ENCODE measurements at places on chromosomes 16 and 17. TPM values are rescaled to one million over a fixed set of nuclear protein-coding genes. Genes with fewer than 3 reads are reported as not detected.
A peak's percentile ranks its signal among the peaks of the same experiment; 100 is the strongest.

Gene HSD17B2
- 45.5 TPM for total RNA-seq

Gene NRN1L
- total RNA-seq: 0.49 TPM

DNA sequence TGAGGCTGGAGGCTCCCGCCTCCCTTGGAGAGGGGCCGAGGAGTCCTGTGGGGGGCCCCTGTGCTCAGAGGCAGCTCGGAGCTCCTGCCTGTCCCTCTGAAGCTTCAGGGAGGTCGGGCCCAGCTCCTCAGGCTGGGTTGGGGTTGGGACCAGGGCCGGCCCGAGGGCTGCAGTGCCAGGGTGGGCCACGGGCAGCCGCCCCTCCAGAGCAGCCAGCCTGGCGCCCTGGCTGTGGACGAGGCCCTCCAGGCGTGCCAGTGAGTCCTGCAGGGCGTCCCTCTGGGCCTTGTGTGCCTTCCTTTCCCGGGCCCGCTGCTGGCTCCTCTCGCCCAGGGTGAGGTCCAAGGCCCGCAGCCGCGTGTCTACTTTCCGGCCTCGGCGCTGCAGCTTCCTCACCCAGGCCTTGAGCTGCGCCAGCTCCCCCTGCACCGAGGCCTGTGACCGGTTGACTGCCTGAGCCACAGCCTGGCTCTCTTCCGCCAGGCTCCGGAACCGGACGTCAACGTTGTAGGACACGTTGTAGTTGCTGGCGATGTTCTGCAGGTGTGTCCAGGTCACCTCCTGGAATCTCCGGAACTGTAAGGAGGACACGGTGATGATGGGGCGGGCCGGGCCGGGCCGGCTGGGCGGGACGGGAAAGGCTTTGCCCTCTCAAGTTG lies 1.2 kb downstream of the PTX4 start:
- DNase-seq: no peak

DNA sequence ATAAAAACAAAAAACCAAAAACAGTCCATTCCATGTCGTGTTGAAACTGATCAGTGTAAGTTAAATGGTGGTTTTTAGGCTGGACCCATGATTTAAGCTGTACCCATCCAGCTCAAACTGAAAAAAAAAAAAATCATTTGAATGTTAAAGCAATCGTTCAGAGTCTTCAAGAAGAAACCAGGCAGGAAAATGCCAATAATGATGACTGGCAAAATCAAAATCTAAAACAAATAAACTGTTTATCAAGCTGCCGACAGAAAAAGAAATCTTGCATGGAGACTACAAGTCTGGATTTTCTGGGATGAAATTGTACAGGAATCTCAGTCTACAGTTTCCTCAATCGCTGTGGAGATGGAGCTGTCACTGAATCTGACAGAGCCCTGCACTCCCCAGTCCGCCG lies 40.7 kb downstream of the SOST start:
- no peak for DNase-seq

Gene CES4A
- total RNA-seq: 8.3 TPM

Gene ZFP3
- total RNA-seq: 10.8 TPM

- DNase-seq: no peak
These were observed 2.9 kb downstream of the KRT28 start for GRCh38 chr17:40796846-40797245.

- DNase-seq: no peak
These were observed 26.7 kb downstream of the BBS2 start for GRCh38 chr16:56493126-56493525.

DNA sequence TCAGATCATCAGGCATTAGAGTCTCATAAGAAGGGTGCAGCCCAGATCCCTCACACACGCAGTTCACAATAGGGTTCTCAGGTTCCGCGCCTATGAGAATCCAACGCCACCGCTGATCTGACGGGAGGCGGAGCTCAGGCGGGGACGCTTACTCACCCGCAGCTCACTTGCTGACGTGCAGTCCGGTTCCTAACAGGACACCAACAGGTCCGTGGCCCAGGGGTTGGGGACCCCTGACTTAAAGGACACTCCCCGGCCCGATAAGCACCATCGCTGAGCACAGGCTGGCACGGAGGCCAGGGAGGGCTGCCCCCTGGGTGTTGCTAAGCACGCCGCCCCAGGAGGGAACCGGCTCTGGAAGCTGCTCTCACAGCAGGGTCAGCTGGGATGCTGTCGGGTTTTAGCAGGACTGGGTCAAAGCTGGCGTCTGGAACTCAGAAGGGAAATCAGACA lies 30.1 kb upstream of the BAHCC1 start:
- DNase-seq: peak; percentile 78

DNA sequence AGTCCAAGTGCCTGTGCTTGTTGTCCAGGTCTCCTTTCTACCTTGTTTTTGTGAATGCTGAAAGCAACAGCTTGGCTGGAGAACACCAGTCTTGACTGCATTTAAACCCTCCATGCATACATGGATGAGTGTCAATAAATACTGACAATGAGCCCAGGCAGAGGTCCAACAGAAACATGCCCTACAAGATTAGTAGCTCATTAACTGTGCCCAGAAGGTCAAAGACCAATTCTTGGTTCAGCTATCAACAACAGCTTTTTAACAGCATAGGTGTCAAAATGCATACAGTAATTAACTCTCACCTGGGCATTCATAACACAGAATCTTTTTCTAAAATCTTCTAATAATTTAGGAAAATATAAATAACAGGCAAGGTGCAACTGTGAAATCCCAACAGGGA lies 63.2 kb downstream of the N4BP1 start:
- DNase-seq: no peak

Gene KRTAP3-1
- total RNA-seq: not detected

DNA sequence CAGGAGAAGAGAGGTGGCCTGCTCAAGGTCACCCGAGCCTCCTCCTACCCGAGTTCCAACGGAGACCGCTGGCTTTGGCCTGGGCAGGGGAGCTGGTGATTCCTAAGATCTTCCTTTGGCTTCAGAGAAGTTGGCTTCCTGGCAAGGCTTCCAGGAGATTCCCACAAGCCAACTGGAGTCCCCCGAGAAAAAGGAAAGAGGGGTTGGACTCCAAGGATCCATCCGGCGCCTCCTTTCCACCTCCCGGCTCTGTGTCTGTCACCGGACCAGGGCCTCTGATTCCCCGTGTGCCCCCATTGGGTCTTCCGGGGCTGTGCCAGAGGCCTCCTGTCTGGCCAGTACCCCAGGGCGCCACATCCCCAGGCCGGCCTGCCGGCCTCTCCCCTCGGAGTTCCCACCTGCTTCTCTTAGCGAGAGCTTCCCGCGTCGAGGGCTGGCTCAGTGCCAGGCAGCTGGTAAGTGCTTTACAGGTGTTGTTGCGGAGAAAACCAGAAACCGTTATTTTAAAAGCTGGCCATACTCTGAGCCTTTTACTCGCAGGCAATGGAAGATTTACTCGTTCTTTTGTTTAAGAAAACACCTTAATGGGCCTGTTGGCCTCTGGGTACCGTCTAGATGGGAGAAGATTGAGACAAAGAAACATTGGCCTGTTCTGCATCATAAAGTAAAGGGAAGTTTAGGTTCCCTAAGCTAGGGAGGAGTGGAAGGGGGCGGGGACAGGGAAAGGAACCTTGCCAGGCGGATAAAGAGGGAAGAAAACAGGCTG lies 258.4 kb upstream of the SDK2 start:
- DNase-seq: peak; percentile 19

DNA sequence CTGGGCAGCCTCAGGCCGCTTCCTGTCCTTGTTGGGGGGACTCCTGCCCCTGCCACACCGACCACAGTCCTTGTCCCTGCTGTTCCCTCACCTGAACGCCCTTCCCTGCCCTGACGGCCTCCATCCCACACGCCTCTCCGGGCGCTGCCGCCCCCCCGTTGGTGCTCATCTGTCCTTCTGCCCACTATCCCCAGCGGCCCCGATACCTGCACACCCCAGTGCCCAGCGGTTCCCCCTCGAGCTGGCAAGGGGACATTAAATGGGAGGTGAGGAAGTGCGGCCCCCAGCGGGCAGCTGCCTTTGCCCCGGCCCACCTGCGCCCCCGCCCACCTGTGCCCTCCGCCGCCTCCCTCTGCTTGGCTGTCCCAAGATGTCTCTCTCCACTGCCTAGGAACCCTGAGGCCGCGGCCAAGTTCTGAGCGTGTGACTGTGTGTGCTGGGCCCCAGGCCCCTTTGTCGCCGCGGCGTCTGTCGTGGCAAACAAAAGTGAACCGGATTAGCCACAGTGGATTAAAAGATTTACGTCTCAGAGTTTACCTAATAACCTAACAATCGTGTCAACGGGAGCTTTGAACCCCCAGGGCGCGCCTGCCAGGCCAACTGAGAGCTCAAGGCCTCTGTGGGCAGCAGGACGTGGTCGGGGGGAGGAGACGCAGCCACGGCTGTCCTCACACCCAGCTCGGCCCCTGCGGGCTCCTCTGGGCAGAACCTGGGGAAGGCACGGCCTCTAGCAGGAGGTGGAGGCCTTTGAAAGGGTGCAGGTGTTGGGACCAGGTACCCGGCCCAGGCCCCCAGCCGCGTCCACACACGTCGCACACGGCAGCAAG lies 7.6 kb upstream of the AXIN1 start:
- DNase-seq: no peak

DNA sequence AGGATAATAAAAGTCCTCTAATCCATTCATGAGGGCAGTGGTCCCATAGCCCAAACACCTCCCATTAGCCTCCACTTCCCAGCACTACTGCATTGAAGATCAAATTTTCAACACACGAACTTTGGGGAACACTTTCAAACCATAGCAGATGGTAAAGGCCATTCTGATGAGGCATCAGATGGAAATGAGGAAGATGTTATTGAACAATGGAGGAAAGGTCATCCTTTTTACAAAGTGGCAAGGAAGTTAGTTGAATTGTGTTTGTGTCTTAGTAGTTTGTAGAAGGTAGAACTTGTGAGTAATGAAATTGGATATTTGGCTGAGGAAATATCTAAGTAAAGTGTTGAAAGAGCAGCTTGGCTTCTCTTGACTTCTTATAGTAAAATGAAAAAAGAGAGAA lies 93.3 kb upstream of the NLRP1 start:
- DNase-seq: no peak

Gene KRTAP17-1
- total RNA-seq: not detected

- DNase-seq: no peak
These were observed 108.6 kb downstream of the ANKRD11 start for GRCh38 chr16:89381788-89382187.

All from mucosa of descending colon (tissue), 3 donors.